Hepatocyte (in vitro differentiated cells): ENCODE measurements at places on chromosomes 1 and 21. TPM values are rescaled to one million over a fixed set of nuclear protein-coding genes. Genes with fewer than 3 reads are reported as not detected.

Gene S100A8
- total RNA-seq = 0.70 TPM in 1 of 2 replicates, not detected in the other

Gene CRP
- total RNA-seq = not detected in 2 replicates

Gene LRRC39
- total RNA-seq = 0.68 and 1.2 TPM in 2 replicates

Gene FMN2
- 0.56 and 0.97 TPM in 2 replicates for total RNA-seq

Gene LORICRIN
- not detected in 2 replicates for total RNA-seq

Gene KLHDC9
- total RNA-seq = 1.4 and 3.9 TPM in 2 replicates

Gene CYP4Z1
- total RNA-seq = 0.52 TPM in 1 of 2 replicates, not detected in the other

Gene SPRR5
- not detected in 2 replicates for total RNA-seq

Gene KRTAP10-10
- not detected in 2 replicates for total RNA-seq

Gene SYPL2
- 2.0 and 2.1 TPM in 2 replicates for total RNA-seq

Gene LIN28A
- total RNA-seq = 0.43 and 0.64 TPM in 2 replicates

Gene AK4
- total RNA-seq = 76.1 and 82.7 TPM in 2 replicates

Gene PLA2G4A
- 19.3 and 24.9 TPM in 2 replicates for total RNA-seq
